ENCODE measurements at places on chromosomes 7 and 10.
A peak's percentile ranks its signal among the peaks of the same experiment; 100 is the strongest.

- DNase-seq: no peak
These were observed 36.3 kb upstream of the ANTXRL start for GRCh38 chr10:46250481-46250880.

DNA sequence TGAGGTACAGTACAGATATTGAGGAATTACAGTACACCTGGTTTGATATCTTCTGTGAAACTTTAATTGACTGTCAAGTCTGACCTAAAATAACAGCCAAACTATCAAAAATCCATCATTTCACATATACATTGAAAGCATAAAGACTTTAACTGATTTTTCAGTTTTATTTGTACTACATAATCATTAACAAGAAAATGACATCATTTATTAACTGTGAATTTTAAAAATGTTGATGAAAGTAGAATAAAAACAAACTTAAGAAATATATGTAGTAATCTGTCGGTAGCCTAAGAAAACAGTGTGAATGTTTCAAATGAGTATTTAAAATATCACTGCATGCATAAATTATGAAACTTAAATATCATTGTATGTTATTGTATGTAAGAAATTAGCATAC, 836.7 kb upstream of the GHITM start:
- no peak for DNase-seq

- DNase-seq: no peak
These were observed 12.4 kb downstream of the SMKR1 start for GRCh38 chr7:129514683-129515082.

GRCh38 chr10:29394321-29394932, 105.6 kb downstream of the LYZL1 start:
- no peak for DNase-seq

DNA sequence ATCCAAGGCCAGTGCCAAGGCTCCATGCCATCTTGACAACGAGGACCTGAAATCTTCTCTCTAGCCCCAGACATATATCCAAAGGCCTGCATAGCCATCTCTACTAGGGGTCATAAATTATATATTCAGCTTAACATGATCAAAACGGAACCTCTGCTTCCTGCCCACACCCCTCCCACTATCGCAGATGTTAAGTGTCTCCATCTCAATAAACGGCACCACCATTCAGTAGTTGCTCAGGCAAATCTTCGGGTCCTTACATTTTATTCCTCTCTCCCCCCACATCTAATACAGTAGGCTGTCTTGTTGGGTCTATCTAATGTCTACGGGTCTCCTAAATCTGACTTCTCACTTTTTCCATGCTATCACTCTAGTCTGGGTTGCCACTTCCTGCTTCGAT, 201.1 kb upstream of the PLXNA4 start:
- DNase-seq: no peak

- no peak for DNase-seq
These were observed 355.6 kb downstream of the ETV1 start for GRCh38 chr7:13633857-13634256.

DNA sequence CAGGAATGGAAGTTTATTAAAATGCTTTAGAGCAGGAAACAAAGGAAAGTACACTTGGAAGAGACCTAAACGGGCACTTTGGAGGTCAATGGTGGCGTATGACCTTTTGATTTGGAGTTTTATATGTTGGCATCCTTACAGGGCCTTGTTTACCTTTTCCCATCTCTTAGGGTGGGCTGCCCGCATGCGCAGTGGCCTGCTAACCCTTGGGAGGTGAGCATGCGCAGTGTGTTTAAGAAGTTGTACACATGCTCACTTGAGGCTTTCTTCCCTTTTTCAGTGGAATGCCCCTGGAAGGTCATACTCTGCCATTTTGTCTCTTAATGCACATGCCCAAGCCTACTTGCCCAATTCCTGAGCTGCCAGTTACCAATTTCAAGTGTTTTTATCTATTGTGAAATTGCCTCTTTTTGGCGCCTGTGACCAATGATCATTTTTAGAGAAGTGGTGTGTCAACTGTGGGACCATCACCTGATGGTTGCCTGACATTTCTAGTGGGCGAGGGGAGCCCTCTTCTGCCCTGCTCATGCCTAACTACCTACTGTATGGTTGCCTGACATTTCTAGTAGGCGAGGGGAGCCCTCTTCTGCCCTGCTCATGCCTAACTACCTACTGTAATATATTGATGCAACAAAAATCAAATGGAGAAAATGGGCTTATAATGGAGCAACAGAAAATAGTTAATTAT, 138.0 kb downstream of the PPP1R9A start:
- peak; percentile 20 for DNase-seq

DNA sequence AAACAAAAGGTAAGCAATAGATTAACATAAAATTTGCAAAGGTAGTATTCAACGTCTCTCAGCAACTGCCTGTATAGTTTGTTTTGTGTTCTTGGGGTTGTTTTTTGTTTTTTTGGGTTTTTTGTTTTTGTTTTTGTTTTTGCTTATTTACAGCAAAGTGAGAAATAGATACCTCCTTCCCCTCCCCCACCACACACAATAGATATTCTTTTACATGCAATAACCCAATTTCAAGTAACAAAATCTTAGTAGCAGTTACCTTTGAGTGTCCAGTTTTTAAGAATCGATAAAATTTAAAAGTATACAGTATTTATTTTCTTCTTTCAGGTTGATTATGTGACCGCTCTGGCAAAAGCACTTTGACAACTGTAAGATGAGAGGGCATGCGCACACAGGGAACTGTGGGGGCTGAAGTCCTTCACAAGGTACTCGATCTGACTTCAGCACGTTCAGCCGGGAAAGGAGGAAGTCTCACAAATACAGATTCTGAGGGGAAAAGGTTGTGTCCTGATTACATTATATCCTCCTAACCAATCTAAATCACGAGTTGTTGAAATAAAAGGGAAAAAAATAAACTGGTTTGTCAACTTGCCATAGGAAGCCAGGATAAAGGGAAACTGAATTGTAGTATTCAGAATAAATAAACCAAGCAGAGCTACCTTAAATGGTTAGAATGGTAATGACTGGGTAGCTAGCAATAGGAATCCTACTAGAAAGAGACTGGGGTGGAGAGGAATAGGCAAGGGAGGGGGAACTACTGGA, 47.8 kb downstream of the CPEB3 start:
- peak; percentile 68 for DNase-seq

DNA sequence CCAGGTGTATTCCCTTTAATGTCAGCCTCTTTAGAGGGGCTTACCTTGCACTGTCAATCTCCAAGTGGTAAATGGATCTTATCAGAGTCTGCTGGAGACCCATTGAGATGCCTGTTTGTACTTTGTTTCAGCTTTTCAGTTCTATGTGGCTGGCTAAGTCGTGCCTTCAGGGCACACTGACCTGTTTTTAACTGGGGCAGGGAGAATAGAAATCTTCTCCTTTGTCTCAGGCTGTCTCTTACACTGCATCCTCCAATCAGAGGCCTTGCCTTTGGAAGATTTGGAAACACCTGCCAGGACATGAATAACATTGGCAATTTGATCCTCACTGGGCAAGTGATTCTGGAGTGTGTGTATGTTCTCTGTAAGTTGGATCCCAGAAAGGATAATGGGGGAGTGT, 65.0 kb downstream of the POU6F2 start:
- DNase-seq: no peak

DNA sequence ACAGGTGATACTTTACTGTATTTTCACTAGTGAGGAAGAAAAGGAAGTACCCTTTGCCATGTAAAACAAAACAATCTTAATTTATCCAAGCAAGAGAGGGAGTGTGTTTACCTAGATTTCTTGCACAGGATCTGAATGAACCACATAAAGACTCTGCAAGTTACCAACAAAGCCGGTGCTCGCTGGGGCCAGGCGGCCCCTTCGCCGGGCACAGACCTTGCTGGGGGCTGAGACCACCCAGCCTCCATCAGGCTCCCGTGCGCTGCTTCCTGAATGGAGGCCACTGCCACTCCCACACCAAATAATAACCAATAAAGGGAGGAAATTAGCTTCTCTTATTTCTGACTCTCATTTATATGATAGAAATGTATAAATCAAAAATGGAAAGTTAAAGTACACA, 625.0 kb upstream of the ADARB2 start:
- DNase-seq: no peak

- peak; percentile 54 for DNase-seq
These were observed 13.4 kb downstream of the CTBP2 start for GRCh38 chr10:125146791-125147579.

DNA sequence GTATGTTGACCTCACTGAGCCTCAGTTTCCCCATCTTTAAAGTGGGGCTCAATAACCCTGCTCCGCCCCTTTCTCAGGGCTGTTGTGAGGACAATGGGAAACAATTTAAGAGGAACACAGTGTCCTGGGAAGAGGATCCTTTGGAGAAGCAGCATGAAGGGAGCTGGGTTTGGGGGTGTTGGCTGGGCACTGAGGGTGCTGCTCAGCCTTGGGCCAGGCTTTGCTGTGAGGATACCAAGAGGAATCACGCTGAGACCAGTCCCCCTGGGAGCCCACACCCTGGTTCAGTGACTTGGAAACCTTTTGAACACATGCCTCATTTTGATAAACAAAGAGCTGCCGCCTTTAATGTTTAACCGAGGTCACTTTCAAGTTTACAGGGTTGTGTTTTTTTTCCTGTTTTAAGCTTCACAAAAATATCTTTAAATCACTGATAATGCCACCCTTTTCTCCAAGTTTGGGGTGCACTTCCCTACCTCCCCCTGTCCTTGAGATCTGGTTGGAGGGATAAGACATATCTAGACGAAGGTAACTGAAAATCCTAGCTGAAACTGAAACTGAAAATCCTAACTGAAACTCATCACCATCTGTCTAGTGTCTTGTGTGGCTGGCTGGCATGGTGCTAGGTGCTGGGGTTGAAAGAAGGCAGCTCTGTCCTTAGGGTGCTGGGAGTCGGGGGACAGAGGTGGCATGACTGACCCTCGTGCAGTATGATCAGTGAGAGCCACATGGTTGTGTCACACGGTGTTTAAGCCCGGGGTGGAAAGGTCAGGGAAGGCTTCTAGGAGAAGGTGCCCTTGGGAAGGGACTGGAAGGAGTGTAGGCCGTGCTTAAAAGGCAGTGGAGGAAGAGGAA, 27.7 kb downstream of the ZNF775 start:
- peak; percentile 33 for DNase-seq

- DNase-seq: no peak
These were observed 41.2 kb downstream of the COL13A1 start for GRCh38 chr10:69842882-69843281.

- no peak for DNase-seq
These were observed 18.0 kb upstream of the MRLN start for GRCh38 chr10:59771162-59771807.

DNA sequence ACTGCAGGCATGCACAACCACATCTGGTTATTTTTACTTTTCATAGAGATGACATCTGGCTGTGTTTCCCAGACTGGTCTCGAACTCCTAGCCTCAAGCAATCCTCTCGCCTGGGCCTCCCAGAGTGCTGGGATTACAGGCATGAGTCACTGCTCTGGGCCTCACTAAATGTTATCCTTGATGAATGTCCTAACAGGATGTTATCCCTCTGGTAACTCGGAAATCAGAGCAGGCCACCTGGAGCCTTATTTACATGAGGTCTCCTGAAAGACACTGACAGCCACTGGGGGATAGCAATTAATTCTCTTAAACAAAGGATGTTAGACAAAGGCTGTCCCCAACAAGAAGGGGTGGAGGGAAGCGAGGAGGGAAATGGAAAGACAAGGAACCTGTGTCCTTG, 4.5 kb upstream of the ZNF438 start:
- DNase-seq: no peak

- no peak for DNase-seq
These were observed 160.6 kb downstream of the KLF6 start for GRCh38 chr10:3624367-3624766.

DNA sequence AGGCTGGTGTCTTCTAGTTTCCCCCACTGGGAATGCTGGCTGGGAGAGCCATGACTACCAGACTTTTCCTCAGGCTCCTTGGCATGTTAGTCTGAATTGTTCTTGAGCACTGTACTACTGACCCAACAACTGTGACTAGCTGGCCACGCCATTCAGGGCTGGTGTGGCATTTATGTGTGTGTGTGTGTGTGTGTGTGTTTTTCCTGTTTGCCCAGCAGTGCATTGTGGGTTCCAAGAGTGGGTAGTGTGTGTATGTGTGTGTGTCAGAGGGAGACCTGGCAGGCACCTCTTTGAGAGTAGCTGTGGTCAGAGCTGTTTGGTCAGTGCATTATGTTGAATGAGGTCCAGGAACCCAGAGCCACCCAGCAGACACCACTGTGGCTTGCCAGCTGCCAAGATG, 9.2 kb downstream of the PCBD1 start:
- DNase-seq: no peak

DNA sequence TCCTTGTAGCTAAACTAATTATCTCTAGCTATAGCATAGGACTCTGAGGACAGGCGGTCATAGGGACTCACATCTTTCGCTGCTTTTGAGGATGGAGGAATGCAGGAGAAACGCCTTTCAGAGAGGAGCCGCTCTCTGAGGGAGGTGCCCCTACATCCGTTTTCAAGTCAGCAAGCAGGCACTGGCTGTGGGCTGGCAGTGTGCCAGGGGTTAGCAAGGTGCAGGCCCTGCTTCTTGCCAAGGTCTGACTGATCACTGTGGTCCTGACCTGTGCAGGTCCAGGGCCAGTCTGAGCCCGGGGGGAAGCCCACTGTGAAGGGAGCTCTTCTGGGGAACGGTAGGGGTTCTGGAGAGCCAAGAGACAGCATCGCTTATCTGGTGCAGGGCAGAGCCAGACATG, 89.4 kb downstream of the SH3PXD2A start:
- no peak for DNase-seq

- DNase-seq: no peak
These were observed 52.0 kb downstream of the STK32C start for GRCh38 chr10:132255489-132256344.

DNA sequence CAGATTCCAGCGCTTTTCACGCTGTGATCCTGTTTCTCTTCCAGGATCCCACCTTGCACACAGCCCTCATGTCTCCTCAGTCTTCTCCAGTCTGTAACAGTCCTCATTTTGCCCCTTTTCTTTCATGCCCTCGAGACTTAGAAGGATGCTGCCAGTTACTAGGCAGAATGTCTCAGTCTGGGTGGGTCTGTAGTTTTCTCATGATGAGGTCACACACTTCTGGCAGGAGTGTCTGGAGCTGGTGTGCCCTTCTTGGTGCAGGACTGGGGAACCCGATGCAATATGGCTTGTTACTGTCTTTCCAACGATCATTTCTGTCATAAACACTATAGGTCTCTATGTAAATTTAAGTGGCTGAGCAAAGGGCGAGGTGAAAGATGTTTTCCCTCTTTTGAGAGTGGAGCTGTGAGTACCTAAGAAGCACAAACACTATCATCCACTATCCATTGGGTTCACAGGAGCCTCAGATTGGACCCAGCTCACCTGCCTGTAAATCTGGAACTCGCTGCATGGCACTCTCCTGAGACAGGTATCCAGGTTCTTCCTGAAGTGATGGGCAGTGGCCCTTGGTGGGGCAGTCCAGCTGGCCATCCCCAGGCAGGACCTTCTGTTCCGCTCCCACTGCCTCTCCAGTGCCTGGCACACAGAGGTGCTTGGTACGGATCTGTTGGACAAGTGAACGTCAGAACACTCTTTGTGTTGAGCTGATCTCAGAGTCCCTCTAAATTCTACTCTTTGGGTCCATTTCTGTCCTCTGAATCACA, 64.3 kb upstream of the ZNF32 start:
- no peak for DNase-seq

- DNase-seq: no peak
These were observed 511.2 kb upstream of the KLF6 start for GRCh38 chr10:4296161-4296560.

GRCh38 chr10:69847458-69847857, 45.8 kb downstream of the COL13A1 start:
- no peak for DNase-seq

- peak; percentile 59 for DNase-seq
These were observed 12.4 kb downstream of the GNAT3 start for GRCh38 chr7:80499350-80499953.

Data from suppressor macrophage treated with lipopolysaccharide for 1 hour (primary cell).